Right lung (tissue), 10 donors: ENCODE measurements at places on chromosomes 3 and 15. TPM values are rescaled to one million over a fixed set of nuclear protein-coding genes. Genes with fewer than 3 reads are reported as not detected.

DNA sequence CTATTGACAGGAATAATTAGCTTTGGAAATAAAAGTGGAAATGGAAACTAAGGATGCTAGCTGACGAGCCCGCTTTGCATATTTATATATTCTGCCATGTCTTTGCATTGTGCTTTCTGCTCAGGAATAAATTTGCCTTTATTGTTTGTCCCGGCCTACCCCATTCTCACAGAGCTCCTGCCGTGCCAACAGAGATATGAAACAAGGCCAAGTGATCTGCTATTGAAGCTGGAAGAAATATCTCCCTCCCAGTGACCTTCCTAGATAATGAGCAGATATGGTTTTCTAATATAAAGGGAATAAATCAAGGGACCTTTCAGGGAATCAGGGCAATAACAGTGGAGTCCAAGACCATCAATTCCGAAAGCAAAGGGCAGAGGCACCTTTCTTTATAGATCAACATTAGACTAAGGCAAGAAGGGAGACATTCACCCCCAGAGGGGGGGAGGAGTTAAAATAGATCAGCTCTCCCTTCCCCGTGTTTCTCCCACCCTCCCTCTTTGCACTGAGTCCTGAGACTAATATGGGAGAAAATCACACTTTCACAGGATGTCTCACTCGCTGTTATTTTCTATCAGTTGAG, 664.6 kb downstream of the AGBL1 start:
- DNase-seq: no peak

- no peak for DNase-seq
Observed at GRCh38 chr3:61913701-61914100, 352.3 kb downstream of the PTPRG start.

DNA sequence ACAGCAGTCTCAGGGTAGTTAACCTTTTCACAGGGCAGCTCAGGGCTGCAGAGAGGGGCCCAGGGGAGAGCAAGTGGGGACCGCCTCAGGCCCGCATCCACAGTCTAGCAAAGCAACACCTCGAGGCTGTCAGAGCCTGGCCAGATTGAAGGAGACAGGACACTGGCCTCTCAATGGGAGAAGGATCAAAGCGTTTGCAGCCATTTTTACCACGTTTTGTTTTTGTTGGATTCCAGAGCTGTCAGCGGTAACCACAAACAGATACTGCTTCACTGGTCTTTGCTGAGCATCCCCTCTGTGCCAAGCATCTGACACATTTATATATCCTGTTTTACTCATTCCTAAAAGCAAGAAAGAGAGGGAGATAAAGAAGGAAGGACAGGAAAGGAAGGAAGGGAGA, 153.8 kb downstream of the SHQ1 start:
- no peak for DNase-seq

DNA sequence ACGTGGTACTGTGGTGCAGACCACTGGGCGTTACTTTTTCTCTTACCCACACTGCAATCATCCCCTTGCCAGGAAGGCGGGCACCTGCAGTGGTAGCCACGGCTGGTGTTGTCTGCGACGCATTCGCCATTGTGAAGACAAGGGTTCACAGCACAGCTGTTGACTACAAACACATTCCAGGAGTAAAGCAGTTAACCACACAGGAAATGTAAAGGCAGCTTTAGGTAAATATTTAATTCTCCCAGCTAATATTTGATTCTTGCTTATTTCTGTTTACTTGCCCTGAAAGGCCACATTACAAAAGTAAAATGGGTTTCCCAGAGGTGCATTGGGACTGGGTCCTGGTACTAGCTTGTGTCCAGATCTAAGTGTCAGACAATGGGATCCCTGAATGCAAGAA, 45.4 kb downstream of the HEG1 start:
- no peak for DNase-seq

DNA sequence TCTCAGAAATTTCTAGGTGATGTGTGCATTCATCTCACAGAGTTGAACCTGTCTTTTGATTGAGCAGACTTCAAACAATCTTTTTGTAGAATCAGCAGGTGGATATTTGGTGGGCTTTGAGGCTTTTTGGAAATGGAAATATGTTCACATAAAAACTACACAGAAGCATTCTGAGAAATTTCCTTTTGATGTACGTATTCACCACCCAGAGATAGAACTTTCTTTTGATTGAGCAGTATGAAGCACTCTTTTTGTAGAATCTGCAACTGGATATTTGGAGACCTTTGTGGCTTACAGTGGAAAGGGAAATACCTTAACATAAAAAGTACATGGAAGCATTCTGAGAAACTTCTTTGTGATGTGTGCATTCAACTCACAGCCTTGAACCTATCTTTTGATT, 3515.0 kb downstream of the GOLGA6L6 start:
- no peak for DNase-seq

GRCh38 chr15:50131617-50132016, 12.6 kb upstream of the ATP8B4 start:
- no peak for DNase-seq

DNA sequence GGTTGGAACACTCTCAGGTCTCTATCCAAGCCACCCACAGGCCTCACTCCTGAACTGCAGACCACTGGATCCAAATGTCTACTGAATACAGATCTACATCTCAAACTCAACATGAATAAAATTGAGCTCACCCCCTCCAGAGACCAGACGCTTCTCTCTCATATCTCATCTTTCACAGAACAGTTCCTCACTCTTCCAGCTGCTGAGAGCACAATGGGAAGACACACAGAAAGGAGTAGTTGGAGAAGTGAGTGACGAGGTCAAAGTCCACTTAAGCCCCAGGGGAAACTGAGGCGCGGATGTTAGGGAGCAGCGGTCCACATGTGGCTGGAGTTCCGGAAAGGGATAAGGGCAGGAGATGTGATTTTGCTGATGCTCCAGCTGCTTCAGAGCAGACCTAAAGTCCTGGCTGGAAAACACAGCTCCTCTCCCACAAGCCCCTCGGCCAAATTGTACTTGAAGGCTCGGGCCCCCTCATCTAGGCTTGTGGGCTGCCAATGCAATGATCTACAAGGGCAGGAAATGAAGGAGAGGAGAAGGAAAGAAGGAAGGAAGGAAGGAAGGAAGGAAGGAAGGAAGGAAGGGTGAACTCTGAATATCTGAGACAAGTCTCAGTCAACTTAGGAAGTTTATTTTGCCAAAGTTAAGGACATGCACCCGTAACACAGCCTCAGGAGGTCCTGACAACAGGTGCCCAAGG, 211.2 kb upstream of the TLE3 start:
- DNase-seq: no peak

DNA sequence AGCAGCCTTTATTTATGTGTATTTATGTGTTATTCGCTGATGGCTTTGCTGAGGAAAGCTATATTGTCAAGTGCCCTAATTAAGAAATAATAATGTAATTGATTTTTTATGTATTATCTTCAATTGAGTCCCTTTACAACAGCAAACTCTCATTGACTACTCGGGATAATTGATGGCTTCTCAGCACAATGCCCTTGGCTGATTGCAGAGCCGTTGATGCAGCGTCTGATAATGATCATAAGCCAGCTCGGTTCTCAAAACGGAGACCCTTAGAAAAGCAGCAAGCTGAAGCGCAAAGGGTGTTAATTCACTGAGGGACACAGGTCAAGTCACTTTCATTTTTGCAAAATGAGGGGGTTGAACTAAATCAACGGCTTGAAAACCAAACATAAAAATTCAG, 357.1 kb upstream of the KCNH8 start:
- no peak for DNase-seq

The PTPRG gene
- polyA plus RNA-seq: 28.0 TPM

The C15orf62 gene
- polyA plus RNA-seq: 2.6 TPM

The ATP13A4 gene
- 47.4 TPM for polyA plus RNA-seq

The GRAMD1C gene
- 6.2 TPM for polyA plus RNA-seq

The GPR171 gene
- polyA plus RNA-seq: 0.27 TPM
